ENCODE measurements at places on chromosomes 5 and 9. TPM values are rescaled to one million over a fixed set of nuclear protein-coding genes. Genes with fewer than 3 reads are reported as not detected.

DNA sequence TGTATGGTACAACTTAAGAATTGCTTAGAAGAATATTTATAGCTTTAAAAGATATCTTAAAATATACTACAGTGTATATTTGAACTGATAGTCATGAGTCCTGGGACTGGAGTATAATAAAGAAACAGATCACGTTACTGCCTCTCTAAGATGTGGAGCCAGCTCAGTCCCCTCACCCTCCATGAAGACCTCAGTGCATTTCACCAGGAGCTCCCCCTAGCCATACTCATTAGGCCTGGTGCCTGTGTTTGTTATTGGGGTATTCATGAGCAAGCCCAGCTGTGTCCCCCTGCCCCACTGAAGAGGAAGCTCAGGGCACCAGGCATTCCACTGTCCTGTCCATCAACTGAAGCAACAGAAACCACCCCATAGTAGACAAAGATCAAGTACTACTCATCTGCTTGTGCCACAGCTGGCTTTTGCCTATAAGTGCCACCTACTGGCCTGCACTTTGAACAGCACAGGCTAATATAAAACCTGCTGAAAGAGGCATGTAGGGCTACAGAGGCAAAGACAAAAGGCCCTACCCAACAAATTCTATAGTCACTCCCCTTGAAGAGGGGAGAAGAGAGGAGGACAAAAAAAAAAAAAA, 850.2 kb upstream of the NUDT12 start:
- no peaks in the 10 kb centered on the region for H3K27me3 ChIP-seq
- no peak overlapping the region for H3K27ac ChIP-seq
- no peaks in the 10 kb centered on the region for H3K36me3 ChIP-seq
- H3K4me3 ChIP-seq: no peak overlapping the region

DNA sequence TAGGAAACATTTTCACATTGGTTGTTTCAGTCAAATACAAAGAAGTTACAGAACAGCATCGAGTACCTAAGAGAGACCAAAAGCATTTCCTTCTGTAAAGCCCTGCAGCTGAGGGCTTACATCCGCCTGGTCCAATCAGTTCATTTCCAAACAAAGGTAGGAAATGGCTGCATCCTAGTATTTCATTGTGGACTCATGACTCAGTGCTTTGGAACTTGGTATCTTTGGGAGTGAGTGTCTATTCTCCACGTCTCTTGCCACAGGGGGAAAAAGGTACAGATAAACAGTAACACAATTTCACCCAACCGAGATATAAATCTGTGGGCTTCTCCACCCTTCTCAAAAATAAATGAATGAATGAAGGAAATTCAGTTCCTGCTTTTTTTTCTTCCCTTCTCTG, 75.4 kb downstream of the NFIB start:
- no peaks in the 10 kb centered on the region for H3K4me1 ChIP-seq
- no peaks in the 10 kb centered on the region for H3K27me3 ChIP-seq
- no peak overlapping the region for H3K4me3 ChIP-seq

The SLC25A2 gene
- total RNA-seq: not detected

DNA sequence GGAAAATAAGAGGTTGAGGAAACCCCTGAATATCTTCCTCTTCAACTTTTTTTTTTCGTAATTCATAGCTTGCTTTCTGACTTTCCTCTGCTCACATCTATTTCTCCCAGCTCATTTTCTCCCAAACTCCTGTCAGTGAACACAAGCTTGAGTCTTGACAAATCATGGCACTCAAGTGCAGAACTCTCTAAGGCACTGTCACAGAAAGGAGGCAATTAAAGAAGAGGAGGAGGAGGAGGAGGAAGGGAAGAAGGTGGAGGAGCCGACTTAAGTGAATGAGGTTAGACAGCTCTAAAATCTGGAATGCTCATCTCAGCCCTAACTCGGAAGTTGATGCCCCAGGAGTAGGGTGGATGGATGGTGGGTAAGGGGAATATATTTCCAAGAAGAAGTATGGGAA, 27.2 kb upstream of the NUDT12 start:
- H3K4me1 ChIP-seq: no peaks in the 10 kb centered on the region
- no peak overlapping the region for H3K4me3 ChIP-seq
- no peak for DNase-seq
- H3K27ac ChIP-seq: no peak overlapping the region
- H3K36me3 ChIP-seq: no peaks in the 10 kb centered on the region

The REEP2 gene
- 27.5 TPM for total RNA-seq

- H3K27ac ChIP-seq: no peak overlapping the region
- no peaks in the 10 kb centered on the region for H3K27me3 ChIP-seq
- no peak overlapping the region for H3K4me3 ChIP-seq
- no peak for DNase-seq
- no peaks in the 10 kb centered on the region for H3K36me3 ChIP-seq
These were observed 187.6 kb upstream of the TNC start for GRCh38 chr9:115305543-115305942.

- DNase-seq: no peak
- H3K27ac ChIP-seq: no peak overlapping the region
- H3K4me3 ChIP-seq: no peak overlapping the region
- H3K36me3 ChIP-seq: no peaks in the 10 kb centered on the region
- no peaks in the 10 kb centered on the region for H3K4me1 ChIP-seq
These were observed 86.6 kb upstream of the SHISAL2B start for GRCh38 chr5:64603676-64604075.

DNA sequence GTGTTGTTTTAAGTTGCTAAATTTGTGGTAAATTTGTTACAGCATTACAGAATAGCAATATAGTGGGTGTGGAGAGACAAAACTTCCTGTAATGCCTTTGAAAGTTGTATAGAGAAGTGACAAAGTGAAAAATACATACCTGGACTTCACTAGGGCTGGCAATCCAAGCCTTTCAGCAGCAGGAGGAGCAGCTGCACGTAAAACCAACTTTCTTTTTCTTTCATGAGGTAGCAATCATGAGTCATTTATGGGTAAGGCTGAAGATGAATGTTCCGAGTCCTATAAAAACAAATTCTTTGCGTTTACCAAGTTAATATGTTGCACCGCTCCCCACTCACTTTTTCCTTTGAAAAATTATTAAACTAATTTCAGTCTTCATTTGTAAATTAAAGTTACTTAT, 1138.2 kb downstream of the TAF11L14 start:
- DNase-seq: no peak
- no peak overlapping the region for H3K4me3 ChIP-seq
- H3K4me1 ChIP-seq: no peaks in the 10 kb centered on the region
- H3K27me3 ChIP-seq: no peaks in the 10 kb centered on the region
- H3K36me3 ChIP-seq: no peaks in the 10 kb centered on the region
- H3K27ac ChIP-seq: no peak overlapping the region

The EFNA5 gene
- 19.2 TPM for total RNA-seq

- no peaks in the 10 kb centered on the region for H3K4me1 ChIP-seq
- no peaks in the 10 kb centered on the region for H3K27me3 ChIP-seq
- H3K4me3 ChIP-seq: no peak overlapping the region
- DNase-seq: no peak
These were observed 68.1 kb upstream of the TAS2R1 start for GRCh38 chr5:9698125-9698826.

- no peaks in the 10 kb centered on the region for H3K36me3 ChIP-seq
- DNase-seq: no peak
- H3K27ac ChIP-seq: no peak overlapping the region
- H3K4me3 ChIP-seq: peak overlapping the region; percentile 25
- no peaks in the 10 kb centered on the region for H3K4me1 ChIP-seq
- no peaks in the 10 kb centered on the region for H3K27me3 ChIP-seq
These were observed 1.5 kb downstream of the CRHBP start for GRCh38 chr5:76954383-76954763.

DNA sequence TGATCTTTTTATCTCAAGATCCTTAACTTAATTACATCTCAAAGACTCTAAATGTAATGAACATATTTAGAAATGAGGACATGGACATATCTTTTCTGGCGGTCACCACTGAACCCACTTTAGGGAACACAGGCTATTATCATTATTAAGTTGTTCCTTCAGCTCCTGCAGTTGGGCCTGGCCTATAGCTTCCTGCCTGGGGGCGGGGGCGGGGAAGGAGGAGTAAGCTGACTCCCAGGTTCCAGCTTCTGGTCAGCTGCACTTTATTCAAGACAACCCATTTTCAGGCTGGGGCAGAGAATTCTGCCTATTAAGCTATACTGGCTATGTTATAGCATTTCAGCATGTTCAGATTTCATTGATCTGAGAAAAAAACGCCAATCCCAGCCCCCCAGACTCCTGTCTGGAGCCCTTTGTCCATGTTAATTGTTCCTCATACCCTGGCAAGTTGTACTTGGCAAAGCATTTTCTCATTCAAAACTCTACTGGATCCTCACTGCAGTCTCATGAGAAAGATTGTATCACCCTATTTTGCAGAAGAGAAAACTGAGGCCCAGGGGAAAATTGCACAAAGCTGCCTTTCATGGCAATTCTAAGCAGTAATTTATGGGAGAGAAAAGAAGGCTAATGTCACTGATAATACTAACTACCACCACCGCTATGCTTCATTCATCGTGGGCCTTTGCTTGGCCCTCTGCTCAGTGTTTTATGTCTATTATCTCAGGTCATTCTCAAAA, 25.1 kb downstream of the COL15A1 start:
- H3K27me3 ChIP-seq: no peaks in the 10 kb centered on the region
- no peak for DNase-seq
- H3K27ac ChIP-seq: peak overlapping the region; percentile 51

DNA sequence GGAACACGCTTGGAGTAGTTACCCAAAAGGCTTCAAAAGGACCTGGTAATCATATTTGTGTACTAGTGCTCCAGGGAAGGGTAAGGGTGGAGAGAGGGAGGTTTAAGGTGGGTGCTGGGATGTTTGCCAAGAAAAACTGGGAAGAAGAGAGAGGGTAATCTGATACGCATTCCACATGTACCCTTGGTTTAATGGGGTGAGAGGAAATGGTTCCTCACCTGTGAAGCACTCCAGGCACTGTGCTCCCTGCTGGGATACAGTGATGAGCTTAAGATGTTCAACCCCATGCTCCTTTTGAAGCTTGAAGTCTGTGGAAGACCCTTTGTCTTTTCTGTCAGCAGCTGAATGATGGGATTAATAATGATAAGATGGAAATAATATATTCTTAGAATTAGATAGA, 98.4 kb downstream of the COX7C start:
- H3K27ac ChIP-seq: no peak overlapping the region
- DNase-seq: no peak
- no peaks in the 10 kb centered on the region for H3K36me3 ChIP-seq
- no peaks in the 10 kb centered on the region for H3K27me3 ChIP-seq
- H3K4me1 ChIP-seq: no peaks in the 10 kb centered on the region
- H3K4me3 ChIP-seq: no peak overlapping the region

GRCh38 chr5:103894882-103895281, 332.3 kb upstream of the NUDT12 start:
- no peaks in the 10 kb centered on the region for H3K36me3 ChIP-seq
- no peak overlapping the region for H3K27ac ChIP-seq
- H3K4me3 ChIP-seq: no peak overlapping the region
- DNase-seq: no peak
- no peaks in the 10 kb centered on the region for H3K27me3 ChIP-seq

GRCh38 chr9:135908093-135908753, 877 bp upstream of the CAMSAP1 start:
- no peak for DNase-seq
- peak overlapping the region; percentile 81 for H3K27ac ChIP-seq
- H3K4me3 ChIP-seq: peak overlapping the region; percentile 87
- peaks cover 5% of the 10 kb centered on the region for H3K36me3 ChIP-seq

The TOR2A gene
- 7.0 TPM for total RNA-seq

GRCh38 chr9:118570066-118570465, 799.2 kb downstream of the BRINP1 start:
- H3K36me3 ChIP-seq: no peaks in the 10 kb centered on the region
- no peak for DNase-seq
- no peaks in the 10 kb centered on the region for H3K4me1 ChIP-seq
- no peak overlapping the region for H3K27ac ChIP-seq
- no peaks in the 10 kb centered on the region for H3K27me3 ChIP-seq

The ZNF169 gene
- total RNA-seq: 6.5 TPM

The CCL27 gene
- total RNA-seq: not detected

The DNAJB5 gene
- total RNA-seq: 34.9 TPM

DNA sequence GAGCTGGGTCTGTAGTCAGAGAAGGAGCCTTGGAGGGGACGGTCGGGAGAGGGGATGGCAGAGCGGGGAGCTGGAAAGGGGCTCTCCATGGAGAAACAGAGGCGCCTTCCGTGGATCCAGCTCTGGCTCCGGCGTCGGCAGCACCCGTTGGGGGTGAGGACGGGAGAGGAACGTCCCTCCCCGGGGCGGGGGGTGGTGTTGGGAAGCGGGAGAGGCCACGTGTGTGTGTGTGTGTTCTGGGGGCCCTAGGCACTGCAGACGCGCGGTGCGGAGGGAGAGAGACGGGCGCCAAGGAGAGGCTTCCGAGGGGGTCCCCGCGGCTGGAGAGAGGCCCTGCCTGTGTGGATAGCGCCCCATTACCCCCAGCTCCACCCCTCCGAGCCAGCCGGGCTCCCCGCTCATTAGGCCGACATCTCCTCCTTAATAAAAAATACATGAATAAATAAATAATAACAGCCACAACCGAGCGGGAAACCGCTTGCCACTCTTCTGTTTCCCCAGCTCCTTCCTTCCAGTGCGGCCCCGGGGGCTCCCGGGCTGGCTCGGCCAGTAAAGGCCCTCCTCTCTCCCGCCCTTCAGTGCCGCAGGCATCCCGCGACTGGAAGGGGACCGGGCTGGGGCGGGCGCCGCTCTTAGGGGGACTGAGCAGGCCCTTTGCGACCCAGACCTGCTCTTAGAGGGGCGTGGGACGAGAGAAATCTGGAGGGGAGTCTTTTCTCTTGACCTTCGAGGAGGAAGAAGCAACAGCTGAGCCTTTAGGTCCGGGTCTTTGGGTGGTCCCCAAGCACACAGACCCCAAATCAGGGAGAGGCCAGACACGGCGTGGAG, 71.3 kb upstream of the ARAP3 start:
- no peaks in the 10 kb centered on the region for H3K4me1 ChIP-seq
- no peaks in the 10 kb centered on the region for H3K27me3 ChIP-seq
- no peak overlapping the region for H3K27ac ChIP-seq
- no peaks in the 10 kb centered on the region for H3K36me3 ChIP-seq

DNA sequence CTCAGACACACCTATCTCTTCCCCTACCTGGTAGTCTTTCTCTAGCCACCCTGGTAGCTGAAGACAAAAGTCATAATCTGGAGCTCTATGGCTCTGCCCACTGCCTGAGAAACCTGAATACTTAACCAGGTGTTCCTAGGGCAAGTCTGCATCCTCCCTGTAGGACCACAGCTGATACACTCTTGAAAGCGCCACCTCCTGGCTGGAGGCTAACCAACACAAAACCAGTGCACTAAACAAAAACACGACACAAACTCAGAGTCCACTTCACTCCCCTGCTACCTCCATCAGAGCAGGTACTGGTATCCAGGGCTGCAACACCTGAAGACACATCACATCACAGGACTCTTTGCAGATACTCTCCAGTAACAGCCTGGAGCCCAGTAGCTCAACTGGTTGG, 84.6 kb upstream of the ANXA1 start:
- no peaks in the 10 kb centered on the region for H3K27me3 ChIP-seq
- no peak overlapping the region for H3K4me3 ChIP-seq
- no peaks in the 10 kb centered on the region for H3K4me1 ChIP-seq

GRCh38 chr5:165757791-165758190, 2252.4 kb downstream of the MAT2B start:
- H3K36me3 ChIP-seq: no peaks in the 10 kb centered on the region
- H3K27ac ChIP-seq: no peak overlapping the region
- no peak overlapping the region for H3K4me3 ChIP-seq
- DNase-seq: no peak
- H3K4me1 ChIP-seq: no peaks in the 10 kb centered on the region

All from right atrium auricular region (tissue), 2 donors.